ENCODE measurements at places on chromosomes 5 and 9. TPM values are rescaled to one million over a fixed set of nuclear protein-coding genes. Genes with fewer than 3 reads are reported as not detected.

GRCh38 chr9:36713515-36714490 is 141.1 kb downstream of the MELK start:
- no peak for ATAC-seq

DNA sequence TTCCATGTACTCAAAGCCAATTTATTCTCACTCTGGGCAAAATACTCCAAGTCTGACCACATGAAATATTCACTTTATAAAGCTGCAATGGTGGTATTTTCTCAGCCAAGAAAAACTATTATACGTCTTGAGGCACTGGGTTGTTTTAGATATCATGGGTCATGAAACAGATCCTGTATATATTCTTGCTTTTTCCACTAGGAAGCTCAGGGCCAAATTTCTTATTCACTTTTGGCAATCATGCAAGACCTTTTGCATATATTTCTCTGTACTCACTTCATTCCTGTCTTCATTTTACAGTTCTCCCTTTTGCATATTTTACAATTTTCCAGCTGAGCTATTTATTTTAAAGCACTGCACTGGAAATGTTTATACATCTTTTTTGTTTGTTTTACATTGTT is 49.8 kb downstream of the GABBR2 start:
- ATAC-seq: no peak

DNA sequence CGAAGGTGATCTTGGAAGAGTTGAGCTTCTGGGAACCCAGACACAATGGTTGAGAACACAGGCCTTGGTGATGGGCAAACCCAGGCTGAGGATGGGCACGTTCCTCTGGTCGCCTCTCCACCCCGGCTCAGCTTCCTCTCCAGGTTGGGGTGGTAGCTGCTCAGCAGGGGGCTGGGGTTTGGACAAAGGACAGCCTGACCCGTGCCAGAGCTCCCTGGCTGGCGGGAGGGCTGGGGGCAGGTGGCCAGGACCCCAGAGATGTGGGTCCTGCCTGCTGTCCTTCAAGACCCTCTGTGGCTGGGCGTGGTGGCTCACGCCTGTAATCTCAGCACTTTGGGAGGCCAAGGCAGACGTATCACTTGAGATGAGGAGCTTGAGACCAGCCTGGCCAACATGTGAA is 25.2 kb downstream of the NCS1 start:
- ATAC-seq: no peak

DNA sequence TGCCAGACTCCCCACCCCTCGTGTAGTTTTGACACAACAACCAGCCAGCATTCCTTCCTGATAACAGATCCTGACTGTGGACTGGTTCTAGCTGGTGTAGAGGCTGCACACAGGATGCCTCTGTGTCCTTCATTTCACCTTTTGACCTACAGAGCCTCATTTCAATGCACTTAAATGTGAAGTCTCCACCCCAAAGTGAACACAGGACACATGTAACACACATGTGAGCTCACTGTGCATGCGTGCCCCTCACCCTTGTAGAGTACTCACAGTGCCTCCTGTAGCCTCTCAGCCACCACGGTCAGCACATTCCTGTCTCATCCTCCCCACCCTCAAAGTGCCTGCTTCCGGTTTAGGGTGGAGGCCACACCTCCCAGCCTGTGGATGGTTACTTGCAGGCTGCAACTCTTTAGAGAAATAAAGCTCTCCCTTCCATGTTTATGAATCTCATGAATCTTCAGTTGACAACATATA is 11.6 kb upstream of the NKD2 start:
- no peak for ATAC-seq

Gene FOXD4L4
- total RNA-seq: 0.52 TPM

Gene NOL6
- 37.9 TPM for total RNA-seq

Gene BARHL1
- not detected for total RNA-seq

Gene MARCOL
- not detected for total RNA-seq

Data from esophagus mucosa (tissue), 1 donor.